ENCODE measurements at places on chromosomes 12 and 14. TPM values are rescaled to one million over a fixed set of nuclear protein-coding genes. Genes with fewer than 3 reads are reported as not detected.

SERPINA5 gene
- polyA plus RNA-seq: not detected

LALBA gene
- not detected for polyA plus RNA-seq

BICDL1 gene
- polyA plus RNA-seq: 3.0 TPM

- DNase-seq: no peak
These were observed 55.8 kb downstream of the TBX3 start for GRCh38 chr12:114628199-114628598.

- DNase-seq: no peak
These were observed 203 bp downstream of the NFATC4 start for GRCh38 chr14:24368212-24368561.

GRCh38 chr12:50057000-50057841 lies at the start of gene ASIC1:
ASIC1 (plus strand) TSS chr12:50057596; CDS start chr12:50058767, 1,171 bp downstream.
- DNase-seq: peak; percentile 33

All from CD4-positive, alpha-beta memory T cell (primary cell).